NCI-H2081 (cell line): ENCODE measurements at places on chromosomes 3 and 15.

- no peak for DNase-seq
Observed at GRCh38 chr15:87619161-87619960, 637.2 kb downstream of the NTRK3 start.

DNA sequence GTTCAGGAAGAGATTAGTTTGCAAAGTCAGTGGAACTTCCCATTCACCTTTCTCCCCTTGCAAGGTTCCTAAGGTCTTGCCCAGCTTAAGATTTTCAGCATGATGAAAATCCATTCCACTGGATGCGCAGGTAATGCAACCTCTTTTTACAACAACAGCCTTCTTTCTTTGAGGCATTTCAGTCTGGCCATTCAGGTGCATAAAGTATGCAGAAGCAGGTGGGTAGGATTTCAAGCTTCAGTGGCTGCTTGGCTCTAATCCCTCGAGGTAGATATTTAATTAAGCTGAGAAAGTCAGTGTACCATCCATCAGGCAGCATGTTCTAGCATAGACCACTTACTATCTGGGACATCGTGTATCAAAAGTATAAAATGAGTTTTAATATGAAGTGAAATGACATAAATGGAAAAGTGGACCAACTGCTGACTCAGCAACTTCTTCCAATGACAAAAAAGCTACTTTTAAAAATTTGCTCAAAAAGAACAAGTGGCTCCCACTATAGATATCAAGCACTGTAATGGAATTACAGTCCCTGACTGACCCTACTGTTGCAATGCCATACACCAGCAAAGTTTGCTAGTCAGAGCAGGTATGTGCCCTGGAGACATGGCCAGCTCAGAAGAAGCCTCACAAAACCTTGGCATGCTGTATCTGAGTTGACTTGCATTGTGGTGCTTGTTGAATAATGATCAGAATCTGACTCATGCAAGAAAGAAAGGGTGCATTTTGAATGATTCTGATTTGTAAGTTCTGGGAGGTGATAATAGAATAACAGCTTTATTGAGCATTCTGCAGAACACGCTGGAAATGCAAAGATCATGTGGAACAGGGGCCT lies 459.9 kb upstream of the MCTP2 start:
- DNase-seq, result no peak

DNA sequence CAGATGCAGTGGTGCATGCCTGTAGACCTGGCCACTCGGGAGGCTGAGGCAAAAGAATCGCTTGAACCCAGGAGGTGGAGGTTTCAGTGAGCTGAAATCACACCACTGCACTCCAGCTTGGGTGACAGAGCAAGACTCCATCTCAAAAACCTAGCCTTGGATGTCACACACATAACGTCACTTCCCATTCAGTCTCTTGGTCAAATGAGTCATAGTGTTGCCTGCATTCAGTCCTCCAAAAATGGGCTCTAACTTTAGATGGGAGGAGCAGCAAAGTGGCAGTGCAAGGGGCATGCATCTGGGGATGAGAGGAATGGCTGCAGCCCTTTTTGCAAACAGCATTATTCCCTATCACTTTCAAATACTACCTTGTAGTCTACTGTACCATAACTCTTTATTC lies 62.9 kb upstream of the AGBL1 start:
- no peak for DNase-seq

GRCh38 chr3:13927295-13927694 lies 47.4 kb upstream of the WNT7A start:
- DNase-seq, result no peak

DNA sequence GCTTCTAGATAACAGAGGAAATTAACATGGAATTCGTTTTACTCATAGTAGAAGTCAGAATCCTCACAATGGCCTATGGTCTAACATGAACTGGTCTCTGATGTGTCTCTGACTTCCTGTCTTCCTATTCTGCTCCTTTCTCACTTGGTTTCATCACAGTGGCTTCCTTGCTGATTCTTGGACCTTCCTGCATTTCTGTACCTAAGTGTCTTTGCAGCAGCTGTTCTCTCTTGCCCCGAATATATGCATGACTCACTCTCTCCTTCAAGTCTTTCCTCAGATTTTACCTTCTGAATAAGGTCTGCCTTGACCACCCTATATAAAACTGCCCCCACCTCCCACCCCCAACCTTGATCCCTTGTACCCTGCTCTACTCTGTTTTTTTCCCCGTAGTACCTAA lies 14.1 kb downstream of the ARL13B start:
- DNase-seq, result no peak

DNA sequence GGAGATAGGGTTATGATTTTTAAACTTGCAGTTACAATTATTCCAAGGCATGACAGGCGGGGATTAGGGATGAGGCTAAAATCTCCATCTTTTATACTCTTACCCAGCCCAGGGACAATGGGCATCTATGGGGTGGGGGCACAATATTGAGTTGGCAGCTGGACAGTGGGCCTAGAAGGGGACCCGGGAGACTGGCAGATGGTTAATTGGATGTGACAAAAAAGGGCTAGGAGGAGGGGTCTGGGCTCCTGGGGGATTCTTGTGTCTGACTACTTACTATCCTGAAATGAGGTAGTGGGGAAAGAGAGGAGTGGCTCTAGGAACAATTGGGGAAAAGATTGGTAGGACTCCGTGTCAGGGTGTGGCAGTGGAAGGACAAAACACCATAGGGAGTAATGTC lies 53.0 kb upstream of the ROPN1 start:
- no peak for DNase-seq

GRCh38 chr3:196645897-196646665 lies 6.6 kb downstream of the NRROS start:
- no peak for DNase-seq

DNA sequence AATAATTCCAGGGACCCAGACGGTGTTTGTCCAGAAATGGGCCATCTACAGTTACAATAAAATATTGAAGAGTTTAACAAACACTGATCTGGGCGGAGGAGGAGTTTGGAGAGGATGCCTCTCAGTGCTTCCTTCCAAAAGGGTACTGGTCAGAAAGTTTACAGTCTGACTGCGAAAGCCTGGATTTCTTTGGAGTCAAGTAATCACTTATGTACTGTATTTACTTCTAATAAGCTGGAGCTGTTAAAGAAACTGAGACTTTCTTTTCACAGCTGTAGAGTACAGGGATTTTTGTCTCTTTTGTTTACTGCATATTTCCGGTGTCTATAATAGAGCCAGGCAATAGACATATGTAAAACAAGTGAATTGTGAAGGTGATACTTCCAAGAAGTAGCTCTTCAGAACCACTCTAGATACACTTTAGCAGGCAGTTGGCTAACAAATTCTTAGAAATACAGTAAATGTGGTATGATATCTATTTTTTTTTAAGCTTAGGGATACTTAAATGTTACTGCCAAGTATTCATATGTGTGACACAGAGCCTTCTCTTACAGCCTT lies 22.1 kb upstream of the NEO1 start:
- DNase-seq, result no peak

GRCh38 chr3:194871864-194872668 lies 186.4 kb downstream of the FAM43A start:
- no peak for DNase-seq

DNA sequence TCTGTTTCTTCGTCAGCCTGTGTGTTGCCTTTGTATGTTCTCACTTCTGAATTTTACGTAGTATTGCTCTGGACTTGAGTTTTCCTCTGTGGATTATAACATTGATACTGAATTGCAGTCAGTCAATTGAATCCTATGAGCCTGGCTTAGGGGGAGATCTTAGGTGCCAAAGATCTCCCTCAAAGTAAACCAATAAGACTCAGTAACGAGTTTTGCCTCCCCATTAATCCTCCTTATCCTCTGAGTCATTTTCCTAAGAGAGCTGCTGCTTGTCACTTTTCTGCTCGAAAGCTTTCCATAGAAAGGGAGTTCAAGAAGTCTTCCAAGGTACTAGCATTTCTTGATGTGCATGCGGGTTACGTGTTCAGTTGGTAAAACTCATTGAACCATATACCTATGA lies 126.4 kb downstream of the CHDH start:
- no peak for DNase-seq

- DNase-seq, result no peak
Observed at GRCh38 chr3:129937717-129938116, 36.8 kb upstream of the TRH start.

GRCh38 chr3:82217571-82217970 lies 456.1 kb upstream of the GBE1 start:
- DNase-seq, result no peak

DNA sequence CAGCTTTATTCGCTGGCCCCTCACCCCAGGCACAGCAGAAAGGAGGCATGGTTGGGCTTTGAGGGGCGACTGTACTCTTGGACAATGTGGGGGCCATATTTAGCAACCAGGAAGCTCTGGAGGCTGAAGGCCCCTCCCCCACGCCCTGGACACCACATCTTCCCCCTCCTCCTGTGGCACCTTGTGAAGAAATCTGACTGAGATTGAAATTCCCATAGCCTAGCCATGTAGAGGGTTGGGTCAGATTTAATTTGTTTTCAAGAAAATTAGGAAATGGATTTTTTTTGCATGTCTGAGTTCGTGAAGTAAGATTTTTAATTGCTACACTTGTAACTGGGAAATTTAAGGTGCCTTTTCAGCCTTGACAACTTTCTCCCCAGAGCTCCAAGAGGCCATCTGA lies 24.5 kb downstream of the FSD2 start:
- no peak for DNase-seq

- no peak for DNase-seq
Observed at GRCh38 chr3:150132101-150132749, 161.5 kb upstream of the PFN2 start.

DNA sequence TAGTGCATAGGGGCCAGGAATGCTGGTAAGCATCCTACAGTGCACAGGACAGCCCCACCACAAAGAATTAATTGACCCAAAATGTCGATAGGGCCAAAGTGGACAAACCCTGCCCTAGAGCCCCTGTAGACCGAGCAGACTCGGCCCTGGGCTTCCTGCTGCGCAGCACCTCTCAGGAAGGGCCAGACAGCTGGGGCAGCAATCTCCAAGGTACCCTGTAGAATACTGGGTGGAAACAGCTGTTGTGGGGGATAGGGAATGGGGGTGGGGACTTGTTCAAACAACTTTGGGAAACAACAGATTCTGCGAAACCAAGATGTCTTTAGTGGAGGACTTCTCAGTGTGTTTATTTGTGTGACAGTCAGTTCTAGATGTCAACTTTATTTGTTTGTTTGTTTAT lies 67.1 kb downstream of the MRPL46 start:
- no peak for DNase-seq

GRCh38 chr3:9170851-9171160 lies 78.6 kb downstream of the SRGAP3 start:
- DNase-seq, result no peak

DNA sequence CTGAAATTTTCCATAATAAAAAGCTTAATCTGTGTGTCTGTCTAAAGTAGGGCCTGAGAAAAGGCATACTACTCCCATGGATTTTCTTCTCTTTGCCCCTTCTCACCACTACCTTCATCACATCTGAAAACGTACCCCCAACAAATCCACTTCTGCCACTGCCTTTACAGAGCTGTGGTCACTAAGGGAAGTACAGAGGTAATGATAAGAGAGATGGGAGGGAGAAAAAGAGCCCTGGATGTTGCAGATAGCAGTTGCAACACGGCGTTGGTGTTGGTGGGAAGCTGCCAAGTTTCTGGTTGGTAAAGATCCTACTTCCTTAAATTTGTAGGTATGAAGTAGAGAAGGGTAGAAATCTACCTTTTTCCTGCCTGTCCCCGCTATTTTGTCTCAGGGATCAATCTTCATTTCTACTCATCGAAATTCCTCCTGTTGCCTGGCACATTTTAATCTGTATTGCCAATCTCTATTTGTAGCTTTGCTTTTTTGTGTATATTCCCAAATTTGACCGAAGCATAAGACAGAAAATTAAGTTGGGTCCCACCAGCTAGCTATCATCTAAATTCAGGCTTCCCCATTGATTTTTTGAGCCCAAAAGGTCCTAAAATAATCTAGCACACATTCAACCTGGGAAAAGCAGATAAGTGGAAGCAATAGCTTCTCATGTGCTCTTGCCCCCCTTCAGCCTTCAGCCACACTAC lies 102.9 kb downstream of the TFDP2 start:
- no peak for DNase-seq

GRCh38 chr3:133455281-133455680 lies 55.4 kb downstream of the BFSP2 start:
- no peak for DNase-seq

DNA sequence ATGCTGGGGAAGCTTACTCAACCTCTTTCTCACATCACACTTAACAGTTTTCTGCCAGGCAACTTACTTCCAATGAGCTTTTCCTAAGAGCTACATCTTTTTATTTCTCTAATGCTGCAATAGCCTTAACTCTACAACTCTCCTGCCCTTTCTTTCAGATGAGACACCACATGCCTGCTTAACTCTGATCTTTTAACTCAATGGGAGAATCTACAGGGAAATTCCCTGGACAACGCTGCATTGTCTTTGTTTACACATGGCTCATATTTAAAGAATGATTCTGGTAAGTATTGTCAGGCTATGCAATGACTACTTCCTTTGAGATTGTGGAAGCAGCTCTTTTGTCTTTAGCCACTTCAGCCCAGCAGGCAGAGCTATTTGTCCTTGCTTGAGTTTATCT lies 353.1 kb upstream of the BCHE start:
- no peak for DNase-seq

DNA sequence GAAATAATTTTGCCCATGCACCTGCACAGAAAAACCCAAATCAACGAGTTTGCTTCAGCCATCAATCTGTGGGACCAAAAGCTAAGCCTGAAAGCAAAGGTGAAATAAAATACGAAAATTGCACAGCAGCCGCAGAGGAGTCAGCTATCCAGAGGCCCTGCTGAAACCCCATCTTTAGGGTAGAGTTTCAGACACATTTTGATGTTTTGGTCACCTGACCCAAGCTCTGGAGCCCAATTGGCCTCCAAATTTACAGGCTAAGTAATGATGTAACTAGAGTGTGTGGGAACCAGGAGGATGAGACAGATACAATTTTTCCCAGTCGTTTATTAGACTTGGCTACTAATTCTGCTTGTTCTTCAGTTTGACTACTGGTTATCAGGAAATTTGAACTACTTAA lies 308.6 kb upstream of the ATP11B start:
- no peak for DNase-seq

- DNase-seq, result no peak
Observed at GRCh38 chr3:107285197-107285596, 92.0 kb upstream of the CCDC54 start.

- DNase-seq, result no peak
Observed at GRCh38 chr3:198079771-198080520, 119.9 kb downstream of the LMLN start.

DNA sequence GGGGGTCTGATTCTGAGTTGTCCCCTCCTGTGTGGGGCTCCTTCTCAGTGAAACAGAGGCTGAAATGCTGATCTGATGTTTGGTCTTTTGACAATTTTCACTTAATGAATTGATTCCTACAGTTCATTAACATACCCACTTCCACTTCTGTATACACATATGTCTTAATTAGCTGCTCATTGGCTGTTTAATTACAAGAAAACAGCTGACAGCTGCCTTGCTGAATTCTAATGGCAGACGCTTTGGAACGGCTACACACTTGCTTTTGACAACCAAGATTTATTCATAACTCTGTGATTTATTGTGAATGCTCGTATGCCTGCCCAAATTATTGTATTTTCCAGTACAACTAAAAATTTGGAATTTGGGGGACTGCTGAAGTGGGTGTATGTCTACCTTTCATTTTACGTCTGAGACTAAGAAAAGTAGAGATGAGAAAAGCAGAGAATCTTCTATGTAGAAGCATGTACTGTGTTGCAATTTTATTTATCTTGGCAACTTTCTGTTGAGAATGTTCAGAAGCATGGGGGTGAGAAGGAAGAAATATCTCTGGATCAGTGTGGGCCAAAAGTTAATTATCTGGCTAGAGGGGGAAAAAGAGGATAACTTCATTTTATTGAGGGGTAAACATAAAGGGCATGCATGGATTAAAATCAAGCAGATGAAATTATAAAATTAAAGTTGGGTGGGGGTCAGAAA lies 46.5 kb upstream of the ICE2 start:
- DNase-seq, result no peak
